ENCODE measurements at places on chromosomes 2 and 18.

GRCh38 chr2:96374211-96374951 lies 38.8 kb downstream of the NCAPH start:
- DNase-seq = no peak

DNA sequence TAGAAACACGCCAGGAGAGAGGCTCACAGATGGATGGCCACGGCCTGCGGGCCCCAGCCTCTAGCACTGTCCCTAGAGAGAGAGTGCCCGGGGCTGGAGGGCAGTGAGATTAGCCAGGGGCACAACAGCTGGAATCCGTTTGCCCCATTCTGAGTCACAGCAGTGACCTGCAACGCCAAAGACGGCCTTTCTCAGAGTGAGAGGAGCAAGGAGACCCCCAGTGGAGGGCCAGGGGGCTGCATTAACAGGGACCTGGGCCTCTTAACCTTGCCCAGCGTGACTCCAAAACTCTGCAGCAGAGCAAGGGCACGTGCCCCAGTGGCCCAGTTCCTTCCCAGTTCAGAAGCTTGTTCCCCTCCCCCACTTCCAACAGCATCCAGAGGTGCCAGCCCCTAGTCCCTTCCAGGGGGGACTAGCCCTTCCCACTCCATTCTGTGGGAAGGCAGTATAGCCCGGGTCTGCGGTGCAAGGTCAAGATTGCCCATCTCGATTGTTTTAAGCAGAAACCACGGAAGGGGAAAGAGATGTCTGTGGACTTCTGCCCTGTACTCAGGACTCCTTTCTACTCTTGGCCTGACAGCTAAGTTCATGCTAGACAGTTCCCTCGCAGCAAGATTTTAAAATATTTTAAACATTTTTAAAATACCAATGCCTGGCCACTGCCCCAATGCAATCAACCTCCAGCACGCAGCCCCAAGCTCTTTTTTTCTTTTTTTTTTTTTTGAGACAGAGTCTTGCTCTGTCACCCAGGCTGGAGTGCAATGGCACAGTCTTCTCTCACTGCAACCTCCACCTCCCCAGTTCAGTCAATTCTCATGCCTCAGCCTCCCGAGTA lies 50.9 kb upstream of the BIN1 start:
- DNase-seq = no peak

DNA sequence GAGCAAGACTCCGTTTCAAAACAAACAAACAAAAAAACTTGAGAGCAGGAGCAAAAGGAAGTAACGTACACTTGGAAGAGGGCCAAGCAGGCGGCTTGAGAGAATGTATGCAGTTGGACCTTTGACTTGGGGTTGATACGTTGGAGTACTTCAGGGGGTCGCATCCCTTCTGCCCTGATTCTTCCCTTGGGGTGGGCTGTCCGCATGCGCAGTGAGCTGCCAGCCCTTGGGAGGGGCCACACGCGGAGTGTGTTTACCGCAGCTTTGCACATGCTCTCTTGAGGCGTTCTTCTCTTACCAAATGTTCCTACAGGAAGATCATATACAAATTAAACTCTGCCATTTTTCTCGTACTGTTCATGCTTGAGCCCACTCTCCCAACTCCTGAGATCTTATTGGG lies 38.1 kb upstream of the SOCS6 start:
- DNase-seq = no peak

GRCh38 chr18:45935591-45936335 lies 31.4 kb downstream of the EPG5 start:
- DNase-seq = no peak

DNA sequence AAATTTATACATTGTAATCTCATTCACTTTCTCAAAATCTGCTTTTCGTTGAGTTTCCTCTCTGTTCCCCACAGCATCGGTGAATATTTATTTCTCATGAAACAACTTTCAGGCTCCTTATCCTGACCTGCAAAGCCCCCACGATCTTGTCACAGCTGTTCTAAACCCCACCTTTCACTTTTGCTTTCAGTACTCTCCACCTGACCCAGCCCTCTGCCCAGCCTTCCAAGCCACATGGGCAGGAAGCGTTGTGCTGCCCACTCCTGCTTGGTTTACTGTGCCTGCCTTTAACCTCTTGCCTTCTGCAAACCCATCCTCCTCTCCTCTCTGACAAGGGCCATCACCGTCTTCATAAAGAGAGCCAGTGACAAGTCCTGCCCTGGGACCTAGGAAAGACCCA lies 262.5 kb downstream of the GALR1 start:
- DNase-seq = no peak

- no peak for DNase-seq
These were observed 2.6 kb downstream of the RAMP1 start for GRCh38 chr2:237861875-237862527.

DNA sequence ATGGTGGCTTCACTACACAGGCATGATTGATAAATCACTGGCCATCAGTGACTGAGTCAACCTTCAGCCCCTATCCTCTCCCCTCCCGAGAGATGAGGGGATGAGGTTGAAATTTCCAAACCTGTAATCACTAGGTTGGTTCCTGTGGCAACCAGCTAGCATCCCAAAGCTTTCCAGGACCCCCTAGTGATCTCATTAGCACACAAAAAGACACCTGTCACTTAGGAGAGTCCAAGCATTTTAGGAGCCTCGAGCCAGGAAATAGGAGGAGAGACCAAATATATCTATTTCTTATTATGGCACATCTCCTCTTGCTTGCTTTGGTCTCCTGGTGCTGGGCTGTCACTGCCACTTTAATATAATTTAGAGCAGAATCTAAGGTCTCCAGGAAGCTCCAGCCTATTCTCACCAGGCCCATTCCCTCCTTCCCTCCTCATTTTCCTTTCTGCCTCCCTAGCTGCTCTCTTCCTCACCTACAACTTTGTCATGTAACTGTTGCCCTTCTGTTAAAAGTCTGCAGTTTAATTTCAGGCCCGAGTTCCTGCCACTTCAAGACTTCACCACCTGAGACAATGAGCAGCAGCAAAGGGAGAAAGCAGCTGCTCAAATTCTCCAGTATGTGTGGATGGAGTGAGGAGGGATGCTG lies 33.2 kb upstream of the NAB1 start:
- DNase-seq = no peak

GRCh38 chr2:44075541-44075940 lies 79.8 kb upstream of the LRPPRC start:
- no peak for DNase-seq

GRCh38 chr2:224357098-224357901 lies 44.6 kb downstream of the FAM124B start:
- peak; percentile 67 for DNase-seq

- DNase-seq = no peak
These were observed 37.0 kb upstream of the FOSL2 start for GRCh38 chr2:28355521-28356094.

GRCh38 chr18:10242936-10243680 lies 211.3 kb upstream of the APCDD1 start:
- DNase-seq = no peak

DNA sequence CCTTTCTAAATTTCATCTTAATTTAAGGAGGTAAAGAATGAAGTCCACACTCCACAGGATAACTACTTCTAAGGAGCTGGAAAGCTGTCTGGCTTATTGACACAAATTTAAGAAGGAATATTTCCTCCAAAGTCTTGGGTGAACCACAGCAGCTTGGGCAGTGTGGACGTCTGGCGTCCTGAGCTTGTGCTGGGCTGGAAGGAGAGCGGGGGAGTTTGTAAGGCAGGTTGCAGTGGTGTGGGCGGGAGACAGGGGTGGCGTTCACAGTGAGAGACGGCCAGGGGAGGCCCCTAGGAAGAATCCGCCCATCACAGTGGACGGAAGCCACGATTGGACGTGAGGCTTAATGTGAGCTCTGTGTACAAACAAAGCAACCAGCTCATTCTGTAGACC lies 25.7 kb downstream of the ADI1 start:
- DNase-seq = no peak

GRCh38 chr2:19838616-19839015 lies 63.2 kb downstream of the TTC32 start:
- no peak for DNase-seq

GRCh38 chr2:11391942-11392266 lies 47.5 kb upstream of the ROCK2 start:
- DNase-seq = no peak

DNA sequence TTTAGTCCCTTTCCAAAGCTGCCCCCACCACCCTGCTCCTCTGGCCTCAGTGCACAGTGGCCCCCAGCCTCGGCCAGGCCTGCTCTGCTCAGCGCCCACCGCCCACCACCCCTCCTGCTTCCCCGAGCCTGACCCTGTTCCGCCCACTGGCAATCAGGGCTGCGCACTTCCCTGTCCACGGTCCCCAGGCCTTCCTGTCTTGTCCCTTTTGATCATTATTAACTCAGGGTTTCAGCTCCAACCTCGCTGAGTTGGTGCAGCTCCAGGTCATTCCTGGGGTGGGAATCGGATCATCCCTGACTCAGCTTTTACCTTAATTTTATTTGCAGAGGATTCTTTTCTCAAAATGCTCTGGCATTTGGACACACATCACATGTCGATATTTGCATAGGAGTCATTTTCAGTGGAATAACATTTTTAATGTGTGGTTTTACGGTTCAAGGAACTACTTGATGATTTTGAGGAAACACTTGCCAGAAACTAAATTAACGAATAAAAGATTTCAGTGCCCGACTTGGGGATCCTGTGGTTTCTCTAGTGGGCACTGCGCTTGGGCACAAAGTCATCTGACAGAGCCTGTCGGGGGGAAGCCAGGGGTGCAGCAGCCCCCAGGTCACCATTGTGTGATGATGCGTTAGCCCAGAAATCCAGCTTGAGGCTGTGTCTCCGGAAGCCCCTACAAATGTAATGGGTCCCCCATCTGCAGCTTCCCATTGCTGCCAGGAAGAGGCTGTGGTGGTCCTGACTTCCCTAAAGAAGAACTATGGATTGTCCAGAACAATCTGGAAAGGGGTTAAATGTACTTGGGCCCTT lies 1.0 kb upstream of the ESPNL start:
- DNase-seq = peak; percentile 19

DNA sequence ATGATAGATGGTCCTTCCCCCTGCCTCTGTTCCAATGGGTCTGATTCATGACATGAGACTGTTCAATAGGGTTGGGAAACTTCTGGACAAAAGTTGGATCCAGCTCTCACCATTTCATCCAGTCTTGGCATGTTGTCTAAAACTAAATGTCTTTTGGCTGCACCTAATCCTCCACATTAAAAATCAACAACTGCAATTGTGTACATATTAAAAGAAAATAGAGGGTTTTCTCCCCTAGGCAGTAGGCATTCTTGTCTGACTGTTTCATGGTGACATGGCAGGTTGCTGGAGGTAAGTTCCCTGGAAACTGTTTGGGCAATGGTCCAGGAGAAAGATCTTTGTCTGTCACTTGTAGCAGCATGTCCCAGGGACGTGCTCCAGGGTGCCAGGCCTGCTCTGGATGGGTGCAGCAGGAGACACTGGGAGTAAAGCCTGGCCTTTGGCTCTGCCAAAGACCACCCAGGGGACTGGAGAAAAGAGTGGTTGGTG lies 135.8 kb downstream of the TCF4 start:
- no peak for DNase-seq

GRCh38 chr18:55607773-55608172 lies 19.8 kb upstream of the TCF4 start:
- DNase-seq = no peak

GRCh38 chr18:28494151-28494550 lies 317.2 kb upstream of the CDH2 start:
- no peak for DNase-seq

DNA sequence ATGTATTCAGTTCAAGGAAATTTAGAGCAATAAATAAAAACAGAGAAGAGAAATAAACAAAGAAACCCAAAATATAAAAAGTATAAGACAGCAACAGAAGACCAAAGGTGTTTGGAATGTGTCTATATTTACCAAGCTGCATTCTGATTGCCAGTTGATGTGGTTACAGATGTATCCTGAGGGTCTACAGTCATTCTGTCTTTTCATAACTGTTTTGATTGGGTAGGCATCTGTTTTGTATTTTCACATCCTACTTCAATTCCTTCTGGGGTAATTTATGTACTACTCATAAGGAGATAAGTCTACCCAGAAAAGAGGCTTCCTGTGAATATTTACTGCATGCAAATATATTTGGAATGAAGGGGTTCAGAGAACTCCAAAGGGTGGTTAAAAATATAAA lies 596.8 kb upstream of the GCFC2 start:
- no peak for DNase-seq

GRCh38 chr2:36330473-36331395 lies 24.8 kb upstream of the CRIM1 start:
- DNase-seq = no peak

DNA sequence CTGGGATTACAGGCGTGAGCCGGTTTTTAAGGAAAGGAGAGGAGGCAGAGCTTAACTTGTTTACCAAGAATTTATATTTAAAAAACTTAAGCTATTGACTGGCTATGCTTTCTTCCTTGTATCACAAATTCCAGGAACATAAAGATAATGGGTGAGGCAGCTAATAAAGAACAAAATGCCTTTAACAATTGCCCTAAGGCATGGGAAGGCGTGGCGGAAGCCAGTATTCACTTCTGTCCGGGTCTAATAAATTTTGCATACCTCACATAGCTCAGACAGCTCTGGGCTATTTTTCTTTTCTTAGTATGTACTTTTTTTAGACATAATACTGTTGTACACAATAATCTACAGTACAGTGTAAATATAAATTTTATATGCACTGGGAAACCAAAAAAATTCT lies 1.0 kb upstream of the LDAH start:
- DNase-seq = no peak

DNA sequence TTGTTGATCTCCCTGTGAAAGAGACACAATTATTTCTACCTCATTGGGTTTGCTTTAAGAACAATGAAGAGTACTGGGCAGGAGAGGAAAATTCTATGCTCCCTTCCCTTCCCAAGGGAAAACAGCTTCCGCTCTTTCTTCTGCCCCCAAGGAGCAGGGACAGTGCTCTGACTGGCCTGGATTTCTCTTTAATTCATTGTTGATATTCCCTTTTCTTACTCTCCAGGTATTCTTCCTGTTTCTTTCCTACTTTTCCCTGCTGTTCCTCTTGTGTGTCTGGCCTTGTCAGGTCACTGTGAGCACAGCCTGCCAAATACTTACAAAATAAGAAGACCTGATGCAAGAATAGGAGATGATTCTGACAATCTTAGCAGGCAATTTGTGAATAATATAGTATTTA lies 49.6 kb upstream of the SPAG16 start:
- DNase-seq = no peak

DNA sequence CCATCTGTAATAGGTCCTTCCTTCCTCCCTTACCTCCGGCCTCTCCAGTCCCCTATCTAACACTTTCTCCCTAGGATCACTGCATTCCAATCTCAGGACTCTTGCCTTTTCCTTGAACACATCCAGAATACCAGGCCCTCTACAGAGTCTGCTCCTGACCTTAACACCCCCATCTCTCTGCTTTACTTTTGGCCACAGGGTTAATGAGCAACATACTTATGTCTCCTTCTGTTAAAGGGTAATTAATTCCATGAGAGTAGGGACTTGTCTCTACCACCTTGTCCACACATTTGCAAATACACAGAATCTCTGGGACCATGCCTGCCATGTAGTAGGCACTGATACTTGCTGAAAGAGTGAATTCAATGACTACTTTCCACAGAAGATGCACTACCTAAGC lies 94.9 kb downstream of the COBLL1 start:
- no peak for DNase-seq

DNA sequence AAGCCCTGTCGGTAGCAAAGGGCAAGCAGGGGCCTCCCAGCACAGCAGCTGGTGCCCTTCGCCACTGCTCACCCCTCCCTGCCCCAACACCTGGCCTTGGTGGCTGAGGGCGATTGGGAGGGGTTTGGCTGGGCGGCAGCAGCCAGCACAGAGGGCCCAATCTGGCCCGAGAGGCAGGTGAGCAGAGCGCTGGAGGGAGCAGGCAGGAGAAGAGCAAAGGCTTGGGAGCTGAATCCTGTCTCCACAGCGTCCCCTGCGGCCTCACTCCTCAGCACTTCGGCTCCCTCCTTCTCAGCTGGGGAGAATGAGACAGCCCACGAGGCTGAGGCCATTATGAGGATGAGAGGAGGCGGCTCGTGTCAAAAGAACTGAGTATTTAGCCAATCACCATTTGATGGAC lies 74.9 kb upstream of the TAF1B start:
- DNase-seq = no peak

All from stimulated activated CD8-positive, alpha-beta memory T cell treated with anti-CD3 and anti-CD28 coated beads, Interleukin-4, amount 100 ng/mL, for 48 hours (primary cell).